ENCODE measurements at places on chromosomes 1 and 21.

DNA sequence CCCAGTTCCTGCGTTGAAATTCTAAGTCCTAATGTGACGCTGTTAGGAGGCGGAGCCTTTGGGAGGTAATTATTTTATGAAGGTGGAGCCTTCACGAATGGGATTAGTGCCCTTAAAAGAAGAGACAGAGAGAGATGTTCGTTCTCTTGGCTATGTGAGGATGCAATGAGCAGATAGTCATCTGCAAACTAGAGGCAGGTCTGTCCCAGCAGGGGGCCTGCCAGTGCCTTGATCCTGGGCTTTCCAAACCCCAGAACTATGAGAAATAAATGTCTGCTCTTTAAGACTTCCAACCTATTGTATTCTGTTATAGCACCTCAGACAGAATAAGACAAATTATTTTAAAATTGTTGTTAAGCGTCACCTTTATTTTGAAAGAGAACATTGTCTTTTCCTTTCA is 123.1 kb upstream of the KCNJ6 start:
- DNase-seq = no peak

DNA sequence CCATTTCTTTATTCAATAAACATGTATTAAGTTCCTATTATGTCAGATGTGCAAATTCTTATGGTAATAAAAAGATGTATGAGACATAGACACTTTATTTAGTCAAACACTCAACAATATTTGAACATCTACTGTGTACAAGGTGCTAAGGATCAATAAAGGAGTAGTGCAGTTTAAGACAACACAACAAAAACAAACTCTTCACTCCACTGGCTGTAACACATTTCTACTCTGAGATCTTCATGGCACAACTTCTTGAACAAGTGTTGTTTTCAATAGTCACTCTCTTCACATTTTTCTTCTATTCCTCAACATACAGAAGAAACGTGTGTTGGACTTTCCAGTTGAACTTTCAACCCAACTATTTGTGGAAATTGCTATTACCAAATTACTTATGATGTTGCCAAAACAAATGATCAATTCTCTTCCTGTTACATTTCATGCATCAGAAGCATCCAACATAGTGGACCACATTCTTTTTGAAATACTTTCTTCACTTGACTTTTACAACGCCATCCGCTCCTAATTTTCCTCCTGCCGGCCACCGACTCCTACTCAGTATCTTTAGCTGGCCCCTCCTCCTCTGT is 25.4 kb downstream of the HSD3B1 start:
- DNase-seq = no peak

- DNase-seq = no peak
These were observed 90.6 kb upstream of the CD1D start for GRCh38 chr1:158089925-158090637.

- DNase-seq = no peak
These were observed 39.5 kb downstream of the TMEM51 start for GRCh38 chr1:15192916-15193550.

DNA sequence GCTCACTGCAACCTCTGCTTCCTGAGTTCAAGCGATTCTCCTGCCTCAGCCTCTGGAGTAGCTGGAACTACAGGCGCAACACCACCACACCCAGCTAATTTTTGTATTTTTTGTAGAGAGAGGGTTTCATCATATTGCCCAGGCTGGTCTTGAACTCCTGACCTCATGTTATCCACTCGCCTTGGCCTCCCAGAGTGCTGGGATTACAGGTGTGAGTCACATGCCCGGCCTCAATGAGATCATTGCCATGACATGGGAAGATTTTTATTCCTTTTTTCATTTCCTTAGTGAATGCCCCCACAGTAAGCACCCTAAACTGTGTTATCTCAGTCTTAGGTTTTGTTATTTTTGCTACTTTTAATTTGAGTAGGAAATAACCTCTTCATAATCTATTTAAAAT is 977.9 kb downstream of the BRINP3 start:
- DNase-seq = no peak

DNA sequence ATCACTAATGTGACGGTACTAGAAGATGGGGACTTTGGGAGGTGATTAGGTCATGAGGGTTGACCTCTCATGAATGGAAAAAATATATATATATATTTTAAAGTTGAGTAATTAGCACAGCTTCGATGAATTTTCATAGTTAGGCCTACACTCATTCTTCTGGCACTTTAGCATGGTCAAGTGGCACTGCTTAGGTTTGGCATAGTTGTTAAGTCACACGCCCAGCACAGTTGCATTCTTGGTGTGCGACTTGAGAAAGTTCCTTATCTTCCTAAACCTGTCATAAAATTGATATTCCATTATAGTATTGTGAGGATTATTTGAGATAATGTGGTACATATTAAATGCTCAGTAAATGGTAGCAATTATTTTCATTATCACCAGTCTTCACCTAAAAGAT is 47.7 kb downstream of the MAN1A2 start:
- DNase-seq = no peak

GRCh38 chr1:76281306-76281705 is 206.8 kb downstream of the ST6GALNAC3 start:
- DNase-seq = no peak

GRCh38 chr1:35788139-35788538 is 18.4 kb upstream of the CLSPN start:
- no peak for DNase-seq

- peak; percentile 91 for DNase-seq
These were observed 75.2 kb downstream of the NTPCR start for GRCh38 chr1:233025567-233025966.

- no peak for DNase-seq
These were observed 195.0 kb upstream of the EDN2 start for GRCh38 chr1:41679531-41679930.

DNA sequence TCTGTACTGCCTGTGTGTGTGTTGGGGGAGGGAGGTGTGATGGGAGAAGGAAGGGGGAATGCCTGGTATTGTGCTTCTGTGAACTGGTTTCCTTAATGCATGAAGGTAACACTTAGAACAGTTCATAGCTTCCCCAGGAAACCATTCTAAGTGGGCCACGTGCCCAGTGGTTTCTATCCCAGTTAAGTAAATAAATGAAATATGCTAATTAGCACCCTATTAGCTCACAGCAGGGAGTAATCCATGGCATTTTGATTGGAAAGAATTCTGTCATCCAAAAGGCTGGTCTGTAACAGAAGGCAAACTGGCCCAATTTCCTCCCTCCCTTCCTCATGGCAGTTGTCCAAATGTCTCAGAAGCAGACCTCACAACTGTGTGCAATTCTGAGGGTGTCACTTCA is 199.3 kb downstream of the TTLL7 start:
- no peak for DNase-seq

Measured in NCI-H510A treated with DMSO at 0.1 percent for 48 hours (cell line).